Hepatocyte (in vitro differentiated cells): ENCODE measurements at places on chromosomes 5 and 9.

DNA sequence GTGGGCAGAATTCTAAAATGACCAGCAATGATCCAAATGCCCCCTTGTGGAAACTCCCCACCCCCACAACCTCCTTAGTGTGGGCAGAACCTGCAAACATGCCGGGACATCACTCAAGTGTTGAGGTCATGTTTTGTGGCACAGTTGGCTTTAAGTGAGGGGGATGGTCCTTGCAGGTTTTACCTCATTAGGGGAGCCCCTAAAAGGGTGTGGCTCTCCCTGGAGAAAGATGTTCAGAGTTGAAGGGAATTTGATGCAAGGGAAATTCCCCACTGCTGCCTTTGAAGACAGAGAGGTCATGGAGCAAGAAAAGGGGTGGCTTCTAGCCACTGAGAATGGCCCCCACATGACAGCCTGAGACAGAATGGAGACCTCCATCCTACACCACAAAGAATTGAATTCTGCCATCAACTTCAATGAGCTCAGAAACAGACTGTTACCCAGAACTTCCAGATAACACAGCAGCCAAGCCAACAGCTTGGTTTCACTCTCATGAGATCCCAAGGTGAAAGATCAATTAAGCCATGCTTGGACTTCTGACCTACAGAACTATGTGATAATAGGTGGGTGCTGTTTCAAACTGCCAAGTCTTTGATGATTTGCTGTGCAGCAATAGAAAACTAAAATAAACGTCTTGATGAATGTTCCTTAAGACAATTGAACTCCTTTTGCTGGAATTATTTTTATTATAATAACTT is 103.4 kb downstream of the MED10 start:
- no peak for DNase-seq

DNA sequence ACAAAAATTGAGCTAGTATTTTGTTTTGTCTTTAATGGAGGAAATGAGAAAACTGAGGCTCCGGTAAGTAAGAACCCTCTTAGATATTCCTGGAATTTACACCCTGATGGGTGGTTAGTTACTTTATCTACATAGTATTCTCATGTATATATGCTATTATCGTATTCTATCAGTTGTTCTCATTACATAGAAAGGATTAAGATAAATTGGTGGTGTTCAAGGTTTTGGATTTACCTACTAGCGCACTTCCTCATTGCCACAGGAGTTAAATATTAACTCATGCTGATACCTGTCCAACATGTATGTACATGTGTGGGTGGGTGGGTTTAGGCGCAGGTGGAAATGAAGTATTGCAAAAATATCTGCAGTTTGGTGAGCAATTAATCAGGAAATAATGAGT is 61.1 kb upstream of the IFNE start:
- no peak for DNase-seq

DNA sequence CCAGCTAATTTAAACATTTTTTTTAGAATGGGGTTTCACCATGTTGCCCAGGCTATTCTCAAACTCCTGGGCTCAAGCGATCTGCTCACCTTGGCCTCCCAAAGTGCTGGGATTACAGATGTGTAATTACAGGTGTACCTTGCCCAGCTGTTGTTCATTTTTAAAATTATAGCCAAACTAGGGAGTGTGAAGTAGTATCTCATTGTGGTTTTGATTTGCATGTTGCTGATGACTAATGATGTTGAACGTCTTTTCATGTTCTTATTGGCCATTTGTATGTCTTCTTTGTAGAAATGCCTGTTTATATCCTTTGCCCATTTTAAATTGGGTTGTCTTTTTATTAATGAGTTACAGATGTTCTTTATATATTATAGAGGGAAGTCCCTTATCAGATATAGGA is 31.5 kb downstream of the EHMT1 start:
- no peak for DNase-seq

- DNase-seq, result no peak
Measured at GRCh38 chr5:10306114-10306513, 1.6 kb downstream of the CMBL start.

DNA sequence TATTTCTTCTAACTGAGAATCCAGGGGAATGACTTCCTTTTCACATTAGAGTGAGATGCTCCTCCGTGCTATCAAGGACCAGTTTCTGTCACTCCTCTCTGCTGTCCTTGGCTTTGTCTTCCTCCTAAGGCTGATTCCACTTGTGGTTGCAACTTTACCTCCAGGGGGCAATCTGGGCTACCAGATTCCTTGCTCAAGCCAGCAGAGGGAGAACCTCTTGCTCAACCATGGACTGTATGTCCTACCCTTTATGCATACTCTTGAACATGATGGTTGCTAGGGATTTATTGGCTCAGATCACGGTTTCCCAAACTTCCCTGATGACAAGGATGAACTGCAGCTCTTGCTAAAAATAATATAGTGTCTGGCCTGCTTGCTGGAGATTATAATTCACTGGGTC is 24.0 kb downstream of the NNT start:
- peak; percentile 39 for DNase-seq

- no peak for DNase-seq
Measured at GRCh38 chr5:116738239-116738614, 163.6 kb upstream of the SEMA6A start.

DNA sequence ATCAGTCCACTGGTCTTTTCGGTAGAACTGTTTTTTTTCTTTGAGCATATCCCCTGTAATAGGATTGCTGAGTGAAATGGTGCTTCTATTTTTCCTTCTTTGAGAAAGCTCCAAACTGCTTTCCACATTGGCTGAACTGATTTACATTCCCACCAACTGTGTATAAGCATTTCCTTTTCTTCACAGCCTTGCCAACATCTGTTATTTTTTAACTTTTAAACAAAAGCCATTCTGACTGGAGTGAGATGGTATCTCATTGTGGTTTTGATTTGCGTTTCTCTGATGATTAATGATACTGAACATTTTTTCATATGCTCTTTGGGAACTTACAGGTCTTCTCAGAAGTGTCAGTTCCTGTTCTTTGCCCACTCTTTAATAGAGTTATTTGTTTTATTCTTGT is 764.7 kb downstream of the MTRR start:
- no peak for DNase-seq

- DNase-seq, result no peak
Measured at GRCh38 chr5:178285399-178286225, 53.0 kb upstream of the PHYKPL start.

DNA sequence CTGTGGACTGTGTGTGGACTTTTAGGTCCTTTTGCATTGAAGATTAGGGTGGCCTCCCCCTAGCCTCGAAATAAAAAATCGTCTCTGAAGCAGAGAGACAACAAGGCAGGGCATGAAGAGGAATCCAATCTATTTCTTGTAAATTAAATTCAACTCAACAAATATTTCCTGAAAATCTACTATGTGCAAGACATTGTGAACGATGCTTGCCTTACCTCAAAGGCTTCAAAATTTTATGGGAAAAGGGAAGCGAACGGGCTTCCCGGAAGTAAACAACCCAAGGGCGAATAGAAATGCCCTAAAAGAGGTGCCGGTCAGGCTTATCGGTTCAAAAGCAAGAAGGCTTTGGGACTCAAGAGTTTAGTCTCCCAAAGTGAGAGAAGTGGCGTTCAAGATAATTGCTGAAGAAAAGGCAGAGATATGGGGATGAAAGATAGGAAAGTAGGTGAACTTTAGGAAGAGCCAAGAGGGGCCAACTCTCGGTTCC is 525 bp downstream of the KIF24 start:
- no peak for DNase-seq

GRCh38 chr9:89706731-89707191 is 101.9 kb downstream of the GADD45G start:
- no peak for DNase-seq

GRCh38 chr5:74007193-74007592 is 381.2 kb downstream of the ARHGEF28 start:
- no peak for DNase-seq

DNA sequence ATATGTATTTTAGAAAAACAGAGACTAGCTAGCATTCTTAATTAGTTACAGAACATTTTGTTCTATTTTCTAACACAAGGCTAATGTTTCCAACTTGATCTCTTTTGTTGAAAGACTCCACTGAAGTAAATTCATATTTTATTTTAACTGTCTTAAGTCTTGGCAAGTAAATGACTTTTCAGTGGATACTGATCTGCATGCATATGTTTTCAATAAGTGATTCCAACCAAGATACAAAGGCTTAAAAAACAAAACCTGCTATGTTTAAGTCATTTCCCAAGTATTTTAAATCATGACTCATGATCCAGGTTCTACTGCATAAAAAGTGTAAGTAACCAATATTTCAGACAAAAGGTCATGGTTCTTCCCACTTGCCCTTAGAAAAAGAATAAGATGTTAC is 5.7 kb downstream of the CDO1 start:
- no peak for DNase-seq

GRCh38 chr5:6556089-6556801 is 76.6 kb downstream of the NSUN2 start:
- no peak for DNase-seq

- DNase-seq, result no peak
Measured at GRCh38 chr9:137411645-137412380, 11.1 kb downstream of the EXD3 start.

DNA sequence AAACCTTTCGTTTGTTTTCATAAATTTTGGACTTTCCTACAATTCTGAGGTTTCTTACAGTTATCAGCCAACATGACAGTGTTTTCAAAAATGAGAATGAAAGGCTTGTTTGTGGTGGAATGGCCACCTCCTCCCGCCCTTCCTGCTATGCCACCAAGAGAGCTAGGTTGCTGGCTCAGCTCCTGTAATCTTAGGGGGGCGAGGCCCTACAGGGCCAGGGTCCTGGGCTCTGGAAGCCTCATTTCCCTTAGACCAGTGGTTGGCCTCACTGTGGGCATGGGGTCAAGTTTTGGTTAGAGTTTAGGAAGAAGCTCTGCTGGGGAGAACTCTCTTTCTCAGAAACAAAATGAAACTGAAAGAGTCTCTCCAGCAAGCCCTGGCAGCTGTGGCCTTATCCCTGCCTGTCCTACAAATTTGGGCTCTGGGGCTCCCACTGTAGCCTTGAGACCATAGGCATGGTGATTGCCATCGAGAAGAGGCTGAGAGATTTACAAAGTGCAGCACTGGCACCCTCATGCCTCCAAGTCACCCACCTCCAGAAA is 66.2 kb downstream of the IRX1 start:
- no peak for DNase-seq

- DNase-seq, result no peak
Measured at GRCh38 chr9:120725907-120726306, 11.6 kb upstream of the MEGF9 start.

- DNase-seq, result no peak
Measured at GRCh38 chr5:34460496-34460895, 195.6 kb upstream of the RAI14 start.

DNA sequence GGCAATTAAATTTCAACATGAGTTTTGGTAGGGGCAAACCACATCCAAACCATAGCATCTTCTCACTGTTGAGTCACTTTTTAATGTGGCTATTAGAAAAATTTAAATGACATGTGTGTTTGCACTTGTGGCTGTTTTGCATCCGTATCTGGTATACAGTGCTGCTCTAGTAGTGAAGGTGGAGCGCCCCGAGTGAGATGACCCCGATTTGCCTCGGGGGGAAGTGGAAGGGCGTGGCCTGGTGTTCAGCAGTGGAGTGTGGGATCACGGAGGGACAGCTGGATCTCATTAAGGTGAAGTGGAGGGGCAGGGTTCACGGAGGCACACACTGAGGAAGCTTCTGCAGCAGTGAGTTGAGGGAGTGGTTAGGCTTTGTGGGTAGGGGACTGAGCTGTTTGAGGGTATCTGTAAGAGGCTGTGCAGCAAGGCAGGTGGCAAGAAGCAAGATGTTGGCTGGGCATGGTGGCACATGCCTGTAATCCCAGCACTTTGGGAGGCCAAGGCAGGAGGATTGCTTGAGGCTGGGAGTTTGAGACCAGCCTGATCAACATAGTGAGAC is 6.2 kb upstream of the GMCL2 start:
- no peak for DNase-seq

DNA sequence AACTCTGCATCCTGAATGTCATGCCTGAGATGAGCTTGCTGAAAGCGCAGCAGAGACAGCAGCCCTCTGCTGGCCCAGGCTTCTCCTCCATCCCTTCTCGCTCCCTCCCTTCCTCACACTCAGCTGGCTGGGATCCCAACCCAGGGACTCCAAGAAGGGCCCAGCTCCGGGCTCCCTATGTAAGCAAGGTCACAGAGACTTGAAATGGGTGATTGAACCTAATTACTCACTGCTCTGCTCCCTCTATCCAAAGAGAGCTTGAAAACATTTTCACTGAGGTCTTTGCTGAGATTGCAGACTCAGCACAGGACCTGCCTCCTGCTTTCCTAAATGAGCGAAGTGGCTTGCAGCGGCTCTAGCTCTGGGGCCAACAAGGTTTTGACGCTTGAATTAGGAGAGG is 42.8 kb downstream of the RAPGEF1 start:
- no peak for DNase-seq

DNA sequence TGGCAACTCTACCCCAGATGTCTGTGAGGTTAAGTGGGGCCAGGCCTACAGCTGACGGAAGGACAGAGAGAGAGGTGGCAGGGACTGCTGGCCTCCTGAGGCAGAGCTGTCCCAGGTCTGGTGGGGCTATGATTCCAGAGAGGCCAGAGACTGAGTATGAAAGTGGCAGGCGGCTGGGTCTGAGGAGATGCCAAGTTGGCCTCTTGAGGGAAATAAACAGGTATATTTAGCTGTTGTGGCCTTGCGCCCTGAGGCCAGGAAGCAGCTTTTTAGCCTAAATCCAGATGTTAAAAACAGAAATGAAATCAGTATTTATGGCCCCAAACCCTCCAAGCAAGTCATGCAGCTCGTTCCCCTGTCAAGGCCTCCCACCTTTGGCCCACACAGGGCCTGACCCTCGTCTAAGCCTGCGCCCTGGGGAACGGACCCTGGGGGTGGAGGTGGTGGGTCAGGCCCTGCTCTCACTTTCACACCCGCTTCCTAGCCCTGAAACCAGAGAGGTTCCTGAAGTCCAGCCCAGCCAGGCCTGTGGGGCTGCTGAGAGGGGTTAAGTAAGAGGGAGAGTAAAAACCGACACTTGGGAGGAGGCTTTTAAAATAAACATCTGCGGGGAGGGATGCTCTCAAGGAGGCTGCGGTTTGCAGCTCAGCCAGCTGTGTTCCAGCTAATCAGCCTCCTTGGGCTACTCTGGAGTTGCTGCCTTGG is 18.7 kb downstream of the PCDHGC5 start:
- peak; percentile 52 for DNase-seq

DNA sequence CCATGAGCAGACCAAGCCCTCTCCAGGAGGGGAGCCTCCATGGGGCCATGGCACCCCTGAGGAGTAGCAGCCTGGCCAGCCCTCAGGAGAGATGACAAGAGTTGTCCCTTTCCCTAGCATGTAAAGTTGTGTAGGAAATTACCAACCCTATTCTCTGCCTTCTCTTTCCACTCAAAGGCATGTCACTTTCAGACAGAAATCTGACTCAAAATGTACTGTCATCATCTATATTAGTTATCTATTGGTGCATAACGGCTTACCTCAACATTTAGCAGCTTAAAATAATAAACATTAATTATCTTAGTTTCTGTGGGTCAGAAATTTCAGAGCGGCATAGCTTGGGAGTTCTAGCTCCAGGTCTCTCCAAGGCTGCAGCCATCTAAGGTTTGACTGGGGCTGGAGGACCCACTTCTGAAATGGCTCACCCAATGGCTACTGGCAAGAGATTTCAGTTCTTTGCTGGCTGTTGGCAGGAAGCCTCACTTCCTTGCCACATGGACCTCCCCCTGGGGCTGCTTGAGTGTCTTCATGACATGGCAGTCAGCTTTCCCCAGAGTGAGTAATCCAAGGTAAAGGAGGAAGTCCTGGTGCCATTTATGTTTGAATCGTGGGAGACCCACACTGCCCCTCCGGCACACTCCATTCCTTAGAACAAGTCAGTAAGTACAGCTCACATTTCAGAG is 632.3 kb downstream of the CCDC171 start:
- DNase-seq, result no peak

GRCh38 chr5:176361437-176362232 is at the start of gene KIAA1191:
Gene KIAA1191, minus strand, starts transcription at chr5:176361764. Its CDS starts 2,256 bp downstream, at chr5:176359508.
- peak; percentile 96 for DNase-seq
